ENCODE measurements at places on chromosomes 2 and 18.

DNA sequence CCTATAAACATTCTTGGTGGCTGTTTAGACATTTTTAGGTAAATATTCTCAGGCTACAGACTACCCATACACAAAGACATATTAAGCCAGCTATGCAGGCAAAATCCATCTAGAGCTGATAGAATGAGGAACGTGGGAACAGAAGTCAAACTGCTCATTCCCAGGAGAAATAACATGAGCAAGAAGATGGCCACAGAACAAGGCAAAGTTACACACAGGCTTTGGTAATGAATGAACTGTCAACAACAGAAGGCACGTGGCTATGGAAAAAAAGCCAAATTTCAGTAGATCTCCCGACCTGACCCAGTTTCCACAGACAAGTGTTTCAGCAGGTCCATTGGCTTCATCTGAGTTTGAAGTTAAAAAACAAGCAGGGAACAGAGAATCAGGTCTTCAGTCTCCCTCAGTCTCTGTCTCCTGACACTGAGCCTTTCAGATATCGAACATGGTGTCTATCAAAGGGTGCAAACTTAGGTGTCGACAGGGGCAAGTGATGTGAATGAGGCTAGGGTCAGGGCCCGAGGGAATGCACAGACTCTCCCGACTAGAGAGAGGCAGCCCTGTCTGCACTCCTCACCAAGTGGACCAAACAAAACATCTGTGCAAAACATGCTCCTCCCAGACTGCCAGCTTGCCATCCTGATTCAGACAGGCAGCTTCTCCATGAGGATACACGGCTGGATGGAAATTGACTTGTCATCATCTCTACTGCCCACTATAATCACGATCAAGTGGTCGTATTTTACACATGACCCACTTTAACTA is 25.9 kb downstream of the SIGLEC15 start:
- H3K4me3 ChIP-seq: no peak overlapping the region
- H3K27me3 ChIP-seq: no peaks in the 10 kb centered on the region
- DNase-seq: no peak

- no peaks in the 10 kb centered on the region for H3K36me3 ChIP-seq
- H3K27me3 ChIP-seq: no peaks in the 10 kb centered on the region
- no peak overlapping the region for H3K4me3 ChIP-seq
- no peaks in the 10 kb centered on the region for H3K4me1 ChIP-seq
- no peak overlapping the region for H3K27ac ChIP-seq
These were observed 207.3 kb upstream of the KCNH7 start for GRCh38 chr2:163045830-163046229.

DNA sequence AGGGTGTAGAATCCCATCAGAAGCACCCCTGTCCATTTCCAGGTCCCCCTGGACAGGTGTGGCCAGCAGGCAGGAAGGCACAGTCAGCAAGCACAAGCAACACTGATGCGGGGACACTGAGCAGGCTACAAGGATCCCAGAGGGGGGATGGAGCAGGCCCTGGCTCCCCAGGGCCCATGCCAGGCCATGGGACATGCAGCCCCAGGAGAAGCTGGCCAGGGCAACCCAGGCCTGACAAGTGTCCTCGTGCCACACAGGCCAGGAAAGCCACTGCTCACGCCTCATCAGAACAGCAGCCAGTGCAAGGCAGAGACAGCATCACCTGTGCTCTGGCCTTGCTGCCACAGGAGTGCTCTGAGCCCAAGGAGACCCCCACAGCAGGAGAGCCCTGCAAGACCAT is 14.1 kb upstream of the GPC1 start:
- H3K4me3 ChIP-seq: no peak overlapping the region
- no peak overlapping the region for H3K27ac ChIP-seq
- no peaks in the 10 kb centered on the region for H3K4me1 ChIP-seq
- no peak for DNase-seq
- H3K36me3 ChIP-seq: no peaks in the 10 kb centered on the region

- peak; percentile 77 for DNase-seq
- no peak overlapping the region for H3K4me3 ChIP-seq
These were observed 10.4 kb downstream of the COLEC11 start for GRCh38 chr2:3604991-3605961.

DNA sequence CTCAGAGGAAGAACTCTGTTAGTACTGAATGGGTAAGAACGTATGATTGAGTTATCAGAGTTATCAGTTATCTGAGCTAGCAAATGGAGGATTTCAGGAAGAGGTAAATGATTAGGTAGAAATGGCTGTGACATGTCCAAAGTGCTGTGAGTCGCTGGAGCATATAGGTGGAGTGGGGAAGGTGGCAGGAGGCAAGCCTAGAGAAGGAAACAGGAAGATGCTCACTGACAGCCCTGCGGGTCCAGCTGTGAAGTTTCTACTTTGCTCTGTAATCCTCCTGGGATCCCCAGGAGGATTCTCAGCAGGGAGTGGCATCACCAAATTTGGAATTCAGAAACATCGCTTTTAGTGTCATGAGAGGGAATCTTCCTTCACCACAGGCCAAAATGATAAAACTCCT is 52.0 kb downstream of the GYPC start:
- no peak overlapping the region for H3K4me3 ChIP-seq
- no peak overlapping the region for H3K27ac ChIP-seq
- peaks cover 1% of the 10 kb centered on the region for H3K4me1 ChIP-seq
- H3K36me3 ChIP-seq: no peaks in the 10 kb centered on the region
- no peak for DNase-seq

- no peaks in the 10 kb centered on the region for H3K27me3 ChIP-seq
- H3K27ac ChIP-seq: no peak overlapping the region
- H3K4me1 ChIP-seq: peaks cover 34% of the 10 kb centered on the region
- no peak for DNase-seq
These were observed 9.4 kb downstream of the CTIF start for GRCh38 chr18:48548011-48548771.

GRCh38 chr2:158191076-158191895 is 89.6 kb downstream of the UPP2 start:
- DNase-seq: no peak
- peak overlapping the region; percentile 6 for H3K4me3 ChIP-seq
- no peaks in the 10 kb centered on the region for H3K36me3 ChIP-seq
- H3K27ac ChIP-seq: no peak overlapping the region
- no peaks in the 10 kb centered on the region for H3K4me1 ChIP-seq
- no peaks in the 10 kb centered on the region for H3K27me3 ChIP-seq

- no peak for DNase-seq
- no peak overlapping the region for H3K27ac ChIP-seq
- H3K36me3 ChIP-seq: no peaks in the 10 kb centered on the region
- no peak overlapping the region for H3K4me3 ChIP-seq
- H3K27me3 ChIP-seq: no peaks in the 10 kb centered on the region
- H3K4me1 ChIP-seq: no peaks in the 10 kb centered on the region
These were observed 213.0 kb downstream of the TMEM247 start for GRCh38 chr2:46692316-46692715.

GRCh38 chr2:196959734-196960338 is 33.3 kb upstream of the PGAP1 start:
- H3K4me1 ChIP-seq: no peaks in the 10 kb centered on the region
- H3K27me3 ChIP-seq: no peaks in the 10 kb centered on the region
- DNase-seq: no peak

DNA sequence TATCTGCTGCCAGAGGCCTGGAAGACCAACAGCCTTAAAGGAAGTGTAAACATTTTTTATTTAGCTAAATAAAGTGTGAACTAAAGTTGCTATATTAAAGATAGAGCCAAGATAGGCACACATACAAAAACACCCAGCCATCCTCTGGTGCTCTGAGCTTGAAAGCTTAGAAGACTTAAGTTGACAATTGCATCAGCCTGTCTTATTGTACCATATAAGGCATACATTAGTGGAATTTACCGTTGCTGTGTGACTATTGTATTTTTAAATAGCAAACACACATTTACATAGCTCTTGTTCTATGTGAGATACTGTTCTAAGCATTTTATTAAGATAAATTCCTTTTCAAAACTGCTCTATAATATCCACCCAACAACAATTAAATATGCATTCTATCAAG is 736.6 kb upstream of the ZEB2 start:
- H3K4me3 ChIP-seq: no peak overlapping the region
- H3K36me3 ChIP-seq: no peaks in the 10 kb centered on the region
- H3K4me1 ChIP-seq: no peaks in the 10 kb centered on the region
- no peaks in the 10 kb centered on the region for H3K27me3 ChIP-seq
- H3K27ac ChIP-seq: no peak overlapping the region

DNA sequence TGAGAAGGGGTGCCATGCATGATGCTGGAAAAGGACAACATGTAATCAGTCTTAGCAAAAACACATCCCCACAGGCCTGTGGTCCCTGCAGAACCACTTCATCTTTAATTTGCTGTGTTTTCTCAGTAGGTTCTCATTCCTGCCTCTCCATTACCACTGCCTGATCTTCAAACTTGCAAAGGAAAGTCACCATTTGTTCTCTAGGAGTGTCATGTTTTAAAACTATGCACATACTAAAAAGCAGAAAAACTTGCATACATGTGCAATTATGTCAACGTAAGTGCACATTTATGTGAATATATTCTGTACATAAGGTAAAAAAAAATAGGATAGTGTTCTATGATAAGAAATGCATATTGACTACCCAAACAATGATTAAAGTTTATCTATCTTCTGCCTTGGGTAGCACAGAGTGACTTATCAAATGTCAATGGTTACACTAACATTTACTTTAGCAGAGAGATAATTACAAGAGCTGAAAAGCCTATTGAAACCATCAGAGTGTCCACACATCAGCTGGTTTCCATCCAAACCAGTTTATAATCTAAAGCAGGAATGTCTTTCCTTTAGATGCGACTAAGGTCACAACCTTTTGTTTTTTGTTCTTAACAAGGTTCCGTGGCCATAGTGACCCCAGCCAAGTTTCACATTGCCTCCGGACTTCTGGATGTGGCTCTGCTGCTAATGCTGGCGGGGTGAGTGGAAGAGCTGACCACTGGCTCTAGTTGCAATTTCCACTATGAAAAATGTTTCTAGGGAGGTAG is 58.7 kb upstream of the RMDN2 start:
- H3K27ac ChIP-seq: no peak overlapping the region
- no peaks in the 10 kb centered on the region for H3K36me3 ChIP-seq
- no peaks in the 10 kb centered on the region for H3K27me3 ChIP-seq

GRCh38 chr2:6654279-6654678 is 211.4 kb downstream of the CMPK2 start:
- no peaks in the 10 kb centered on the region for H3K36me3 ChIP-seq
- H3K27me3 ChIP-seq: no peaks in the 10 kb centered on the region
- no peak for DNase-seq
- H3K27ac ChIP-seq: no peak overlapping the region
- H3K4me1 ChIP-seq: no peaks in the 10 kb centered on the region
- H3K4me3 ChIP-seq: no peak overlapping the region

DNA sequence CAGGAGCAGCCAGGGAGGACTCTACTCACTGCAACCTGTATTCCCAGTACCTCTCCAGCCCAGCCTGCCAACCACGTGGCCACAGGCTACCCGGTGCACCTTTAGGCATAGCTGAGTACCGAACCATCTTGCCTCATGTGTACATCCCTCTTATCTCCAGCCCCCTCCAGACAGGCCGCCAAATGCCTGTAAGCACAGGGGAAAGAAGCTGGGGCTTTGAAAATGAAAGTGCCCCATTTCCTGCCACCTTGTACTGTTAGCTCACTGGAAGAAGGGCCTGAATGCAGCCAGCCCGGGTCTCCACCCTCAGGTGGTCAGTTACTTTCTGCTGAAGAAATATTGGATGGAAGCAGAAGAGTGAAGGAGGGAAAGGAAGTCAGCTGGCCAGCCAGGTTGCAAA is 27.2 kb upstream of the RFX8 start:
- H3K27ac ChIP-seq: no peak overlapping the region
- H3K27me3 ChIP-seq: no peaks in the 10 kb centered on the region

GRCh38 chr2:189302274-189302948 is 122.8 kb upstream of the COL5A2 start:
- H3K27ac ChIP-seq: no peak overlapping the region
- no peaks in the 10 kb centered on the region for H3K36me3 ChIP-seq
- H3K4me1 ChIP-seq: no peaks in the 10 kb centered on the region
- H3K27me3 ChIP-seq: no peaks in the 10 kb centered on the region
- no peak for DNase-seq

DNA sequence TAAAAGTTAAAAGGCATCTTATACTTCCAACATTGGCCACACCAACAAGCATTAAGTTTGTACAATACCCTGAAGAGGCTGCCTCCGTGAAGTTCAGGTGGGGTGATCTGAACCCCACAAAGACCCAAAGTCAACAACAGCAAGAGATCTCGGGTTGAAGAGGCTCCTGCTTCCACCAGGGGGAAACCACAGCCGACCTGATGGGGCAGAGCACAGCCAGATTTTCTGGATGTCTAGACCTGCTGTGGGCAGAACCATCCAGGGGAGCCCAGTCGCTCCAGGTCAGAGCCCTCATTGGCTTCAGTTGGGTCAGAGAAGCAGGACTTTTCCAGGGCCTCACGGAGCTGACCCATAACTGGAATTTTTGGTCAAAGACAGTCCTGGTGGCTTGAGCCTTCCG is 66.5 kb upstream of the ACKR3 start:
- H3K4me1 ChIP-seq: peaks cover 2% of the 10 kb centered on the region
- no peak overlapping the region for H3K27ac ChIP-seq
- no peak for DNase-seq
- no peak overlapping the region for H3K4me3 ChIP-seq

GRCh38 chr18:56221195-56222065 is 417.0 kb downstream of the TXNL1 start:
- no peaks in the 10 kb centered on the region for H3K4me1 ChIP-seq
- no peak overlapping the region for H3K4me3 ChIP-seq
- no peaks in the 10 kb centered on the region for H3K27me3 ChIP-seq
- H3K27ac ChIP-seq: no peak overlapping the region

All from ovary (tissue), 10 donors.